Dorsolateral prefrontal cortex (tissue), 122 donors: ENCODE measurements at places on chromosomes 2 and 18.

GRCh38 chr2:151534001-151534400 is 124.3 kb downstream of the RIF1 start:
- DNase-seq = no peak

GRCh38 chr18:54323970-54324369 is 33.7 kb downstream of the STARD6 start:
- no peak for DNase-seq

GRCh38 chr2:179181002-179181401 is 83.6 kb downstream of the SESTD1 start:
- no peak for DNase-seq

GRCh38 chr2:180021850-180022249 is 14.8 kb upstream of the CWC22 start:
- DNase-seq = no peak

DNA sequence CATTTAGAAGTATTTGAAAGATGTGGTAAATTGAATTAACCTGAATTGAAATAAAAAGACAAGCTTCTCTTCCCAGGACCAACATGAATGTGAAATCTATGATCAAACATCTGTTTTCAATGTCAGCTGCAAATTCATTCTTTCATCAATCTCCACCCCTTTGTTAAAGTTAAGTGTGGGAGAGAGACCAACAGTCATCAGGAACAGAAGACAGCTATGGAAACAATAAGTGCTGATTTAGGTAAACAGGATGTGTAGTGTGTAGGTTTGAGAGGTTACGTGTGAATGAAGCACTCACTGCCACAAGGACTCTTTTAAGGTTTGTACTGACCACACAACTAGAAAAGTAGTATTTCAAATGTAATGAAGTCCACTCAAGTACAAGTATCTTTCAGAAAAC is 1659.8 kb upstream of the CELF4 start:
- DNase-seq = no peak

GRCh38 chr2:133937669-133938068 is 316.2 kb upstream of the MGAT5 start:
- no peak for DNase-seq

- DNase-seq = no peak
Observed at GRCh38 chr2:25421820-25422411, 80.2 kb upstream of the DNMT3A start.

DNA sequence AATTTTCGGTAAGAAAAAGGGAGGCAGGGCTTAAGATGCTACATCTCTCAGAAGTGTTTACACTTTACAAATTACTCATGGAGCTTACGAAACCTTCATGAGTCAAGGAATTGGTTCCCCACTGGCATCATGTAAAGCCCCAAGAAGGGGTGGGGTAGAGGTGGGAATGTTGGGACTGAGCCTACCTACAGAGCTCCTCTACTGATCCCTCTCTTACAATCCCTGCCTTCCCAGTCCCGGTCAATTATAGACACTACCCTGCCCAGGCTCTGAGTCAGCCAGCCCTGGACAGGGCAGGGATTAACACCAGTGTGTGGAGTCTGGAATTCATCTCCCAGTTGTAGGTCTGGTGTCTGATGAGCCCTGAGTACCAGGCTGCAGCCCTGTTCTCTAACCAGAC is 248.9 kb downstream of the PAX3 start:
- DNase-seq = no peak

- no peak for DNase-seq
Observed at GRCh38 chr2:96873651-96874096, 3.8 kb upstream of the SEMA4C start.

DNA sequence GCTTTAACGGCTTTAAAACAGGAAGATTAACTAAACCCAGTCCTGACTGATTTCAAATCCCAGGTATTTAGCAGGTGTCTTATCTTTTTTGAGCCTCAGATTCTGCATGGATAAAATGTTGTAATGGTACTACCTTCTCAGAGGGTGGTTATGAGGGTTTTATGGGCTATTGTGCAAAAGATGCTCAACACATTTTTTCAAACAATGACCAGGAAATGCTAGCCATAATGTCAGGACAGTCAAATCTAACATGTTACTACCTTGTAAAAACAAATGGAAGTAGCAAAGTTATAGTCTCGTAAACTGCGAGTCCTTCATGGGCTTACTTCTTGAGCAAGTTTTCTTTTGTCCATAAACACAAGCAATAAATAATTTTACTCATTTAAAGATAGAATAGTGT is 162.1 kb upstream of the TFPI start:
- DNase-seq = no peak

GRCh38 chr2:17864676-17865075 is 13.8 kb upstream of the KCNS3 start:
- DNase-seq = no peak

GRCh38 chr2:182814380-182814779 is 52.1 kb downstream of the FRZB start:
- no peak for DNase-seq

- no peak for DNase-seq
Observed at GRCh38 chr2:49162151-49162550, 7.8 kb upstream of the FSHR start.

- no peak for DNase-seq
Observed at GRCh38 chr2:158755310-158756087, 39.6 kb upstream of the DAPL1 start.

- no peak for DNase-seq
Observed at GRCh38 chr2:40734797-40735196, 282.9 kb upstream of the SLC8A1 start.
